ENCODE measurements at places on chromosomes 11 and 22. TPM values are rescaled to one million over a fixed set of nuclear protein-coding genes. Genes with fewer than 3 reads are reported as not detected.

The HEPN1 gene
- total RNA-seq, result not detected

The RBM4 gene
- total RNA-seq, result 68.2 TPM

The SC5D gene
- total RNA-seq, result 27.9 TPM

The SYT13 gene
- total RNA-seq, result 3.5 TPM

The CEP164 gene
- 2.6 TPM for total RNA-seq

The LGR4 gene
- 34.0 TPM for total RNA-seq

The MB gene
- 6,950 TPM for total RNA-seq

The RASD2 gene
- 10.5 TPM for total RNA-seq

The CCDC82 gene
- total RNA-seq, result 16.4 TPM

The BTBD18 gene
- total RNA-seq, result not detected

The ART1 gene
- total RNA-seq, result 0.57 TPM

The ZC3H12C gene
- 19.1 TPM for total RNA-seq

The TRIM48 gene
- total RNA-seq, result not detected

The C22orf15 gene
- total RNA-seq, result not detected

The POU2F3 gene
- total RNA-seq, result not detected
